ENCODE measurements at places on chromosomes 1 and 21.

DNA sequence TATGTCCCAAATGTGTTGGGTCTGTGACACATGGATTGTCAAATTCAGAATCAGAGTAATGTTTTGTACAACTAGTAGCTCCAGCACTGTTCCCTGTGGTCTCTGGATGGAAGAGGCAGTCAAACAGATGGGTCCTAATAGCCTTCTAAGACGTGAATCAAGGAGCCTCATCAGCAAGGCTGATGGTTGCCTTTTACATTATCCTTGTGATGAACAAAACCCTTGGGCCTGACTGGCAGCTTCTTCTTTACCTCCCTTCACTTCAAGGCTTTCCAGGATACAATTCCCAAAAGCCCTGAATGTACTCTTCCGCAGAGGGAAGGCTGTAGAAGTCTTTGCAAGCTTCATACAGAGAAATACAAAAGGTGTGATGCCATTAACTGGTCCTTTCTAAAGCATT lies 633.3 kb downstream of the USP25 start:
- no peak for DNase-seq

- DNase-seq, result no peak
These were observed 34.6 kb upstream of the PDE4B start for GRCh38 chr1:65758128-65758527.

GRCh38 chr1:91092503-91092902 lies 70.7 kb upstream of the ZNF644 start:
- no peak for DNase-seq

DNA sequence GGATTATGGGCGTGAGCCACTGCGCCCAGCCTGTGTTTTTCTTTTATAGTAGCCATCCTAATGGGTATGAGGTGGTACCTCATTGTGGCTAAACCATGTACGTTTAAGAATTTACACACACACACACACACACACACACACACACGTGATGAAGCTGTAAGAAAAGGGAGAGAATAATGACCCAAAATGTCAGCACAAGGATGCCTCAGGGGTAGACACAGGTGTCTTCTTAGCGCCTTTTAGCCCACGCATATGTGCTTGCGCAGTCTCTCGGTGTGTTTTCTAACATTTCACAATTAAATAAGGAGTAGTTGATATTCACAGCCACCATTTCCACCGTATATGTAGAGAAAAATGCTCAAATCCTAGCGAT lies 782 bp upstream of the PFKL start:
- DNase-seq, result no peak

DNA sequence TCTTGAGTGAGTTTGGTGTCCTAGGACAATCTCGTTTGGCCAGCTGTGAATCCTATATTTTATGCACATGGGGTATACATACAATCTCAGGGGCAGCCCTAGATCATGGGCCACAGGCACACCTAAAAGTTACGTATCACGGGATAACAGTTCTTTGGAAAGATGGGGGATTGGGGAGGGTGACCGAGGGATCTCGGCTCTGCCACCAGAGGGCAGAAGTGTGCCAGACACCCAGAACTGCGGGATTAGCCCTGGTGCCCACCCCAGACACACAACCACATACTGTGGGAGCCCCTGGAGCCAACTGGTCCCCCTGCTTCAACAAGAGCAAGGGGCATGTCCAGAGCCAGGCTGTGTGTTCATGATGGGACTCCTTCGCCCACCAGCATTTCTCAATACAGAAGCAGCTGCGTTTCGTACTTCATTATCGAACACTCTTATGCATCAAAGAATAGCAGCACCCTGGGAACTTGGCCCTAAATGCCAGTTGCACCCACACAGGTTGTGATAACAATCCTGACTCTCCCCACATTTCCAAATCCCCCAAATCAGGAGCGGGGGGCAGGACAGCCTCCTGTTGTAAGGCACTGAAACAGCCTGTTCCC lies 37.4 kb downstream of the TMCO4 start:
- no peak for DNase-seq

GRCh38 chr1:25442178-25442577 lies 11.5 kb downstream of the MACO1 start:
- no peak for DNase-seq

DNA sequence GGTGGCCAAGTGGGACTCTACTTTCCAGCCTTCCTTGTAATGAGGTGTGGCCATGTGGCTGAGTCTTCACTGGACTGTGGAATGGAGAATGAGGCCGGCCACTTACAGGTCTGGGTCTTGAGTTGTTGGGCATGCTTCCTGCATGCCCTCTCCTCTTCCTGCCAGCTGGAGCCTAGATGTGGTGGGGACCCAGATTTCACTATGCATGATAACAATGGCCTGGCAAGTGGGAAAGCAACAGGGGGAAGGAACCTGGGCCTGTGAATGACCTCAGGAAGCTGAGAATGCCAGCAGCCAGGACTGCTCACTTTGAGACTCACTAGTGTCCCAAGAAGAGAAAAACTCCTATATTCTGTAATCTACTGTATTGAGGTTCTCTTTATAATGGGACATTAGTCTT lies 8.5 kb upstream of the SLC26A9 start:
- DNase-seq, result no peak

GRCh38 chr1:12166834-12167492 lies at the start of gene TNFRSF1B:
TNFRSF1B (plus strand) TSS chr1:12166991; CDS start chr1:12167092, 101 bp downstream.
- peak; percentile 53 for DNase-seq

DNA sequence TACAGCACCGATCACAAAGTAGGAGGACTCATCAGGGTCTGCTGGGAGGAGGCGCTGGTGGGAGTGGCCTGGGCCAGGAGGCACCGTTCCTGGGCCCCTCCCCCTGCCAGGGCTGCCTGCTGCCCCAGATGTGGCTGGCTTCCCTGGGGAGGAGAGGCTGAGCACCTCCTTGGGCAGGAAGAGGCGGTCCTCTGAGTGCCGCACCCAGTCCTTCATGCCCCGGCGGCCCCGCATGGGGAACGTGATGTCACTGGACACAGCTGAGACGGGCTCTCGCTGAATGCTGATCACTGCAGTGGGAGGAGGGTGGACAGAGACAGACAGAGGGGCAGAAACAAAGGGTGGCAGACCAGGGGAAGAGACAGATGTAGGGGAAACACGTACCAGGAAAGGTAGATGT lies 24.8 kb downstream of the ADGRB2 start:
- DNase-seq, result no peak

DNA sequence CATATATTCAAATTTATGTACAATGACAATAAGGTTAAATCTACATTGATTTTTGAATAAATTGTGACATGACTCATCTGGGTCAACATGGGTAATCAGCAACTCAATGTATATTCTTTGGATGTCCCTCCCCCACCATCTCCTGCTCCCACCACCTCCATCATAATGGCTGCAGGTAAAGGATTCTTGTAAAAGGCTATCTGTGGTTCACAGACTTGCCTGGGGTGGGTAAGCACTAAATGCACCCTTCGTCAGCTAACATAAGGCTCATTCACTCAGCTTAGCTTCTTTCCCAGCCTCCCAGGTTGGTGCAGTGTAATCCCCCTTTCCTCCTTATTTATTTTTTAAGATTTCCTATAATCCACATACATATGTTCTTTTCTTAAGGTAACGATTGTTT lies 355.7 kb upstream of the DPYD start:
- no peak for DNase-seq

DNA sequence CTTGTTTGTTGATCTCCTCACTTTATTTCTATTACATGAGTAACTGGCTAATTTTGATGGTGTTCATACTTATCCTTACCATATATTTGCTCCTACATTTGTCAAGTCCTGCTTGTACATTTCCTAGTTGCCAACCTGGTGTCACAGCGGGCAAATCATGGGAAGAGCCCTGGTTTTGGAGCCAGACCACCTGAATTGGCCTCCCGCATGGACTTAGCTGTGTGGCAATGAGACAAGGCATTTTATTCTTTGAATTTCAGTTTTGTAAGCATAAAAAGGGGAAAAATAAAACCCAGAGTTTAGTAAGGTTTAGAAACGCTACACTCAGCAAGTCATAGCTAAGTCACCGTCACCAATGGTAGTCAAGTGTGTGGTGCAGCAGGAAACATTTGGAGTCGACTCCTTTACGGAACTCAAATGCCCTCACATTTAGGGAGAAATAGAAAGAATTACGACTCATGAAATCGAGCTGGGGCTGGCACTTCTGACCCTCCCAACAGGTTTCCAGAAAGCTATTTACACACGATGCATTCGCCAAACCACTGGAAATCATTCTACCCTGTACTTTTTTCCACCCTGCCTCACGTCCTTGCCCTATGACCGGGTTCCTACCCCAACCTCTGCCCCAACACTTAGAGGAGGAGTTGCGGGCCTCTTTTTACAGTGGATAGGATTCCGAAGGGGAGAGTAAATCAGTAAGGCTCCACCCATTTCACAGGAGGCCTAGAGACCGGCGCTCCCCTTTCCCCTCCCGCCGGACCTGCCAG lies 492 bp upstream of the PGM1 start:
- DNase-seq, result no peak

DNA sequence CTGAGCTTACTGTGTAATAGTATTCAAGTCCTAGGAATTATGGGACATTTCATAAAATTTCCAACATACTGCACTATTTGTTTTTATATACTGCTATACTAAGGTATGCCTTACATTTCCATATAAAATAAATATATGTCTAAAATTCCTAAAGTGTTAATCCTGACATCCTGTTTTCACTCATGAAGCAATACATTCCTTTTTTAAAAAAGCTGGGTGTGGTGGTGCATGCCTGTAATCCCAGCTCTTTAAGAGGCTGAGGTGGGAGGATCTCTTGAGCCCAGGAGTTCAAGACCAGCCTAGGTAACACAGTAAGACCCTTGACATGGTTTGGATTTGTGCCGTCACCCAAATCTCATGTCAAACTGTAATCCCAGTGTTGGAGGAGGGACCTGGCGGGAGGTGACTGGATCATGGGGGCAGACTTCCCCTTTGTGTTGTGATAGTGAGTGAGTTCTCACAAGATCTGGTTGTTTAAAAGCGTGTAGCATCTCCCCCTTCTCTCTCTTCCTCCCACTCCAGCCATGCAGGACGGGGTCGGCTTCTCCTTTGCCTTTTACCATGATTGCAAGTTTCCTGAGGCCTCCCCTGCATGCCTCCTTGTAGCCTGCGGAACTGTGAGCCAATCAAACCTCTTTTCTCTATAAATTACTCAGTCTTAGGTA lies 5.8 kb downstream of the CDC42BPA start:
- no peak for DNase-seq

DNA sequence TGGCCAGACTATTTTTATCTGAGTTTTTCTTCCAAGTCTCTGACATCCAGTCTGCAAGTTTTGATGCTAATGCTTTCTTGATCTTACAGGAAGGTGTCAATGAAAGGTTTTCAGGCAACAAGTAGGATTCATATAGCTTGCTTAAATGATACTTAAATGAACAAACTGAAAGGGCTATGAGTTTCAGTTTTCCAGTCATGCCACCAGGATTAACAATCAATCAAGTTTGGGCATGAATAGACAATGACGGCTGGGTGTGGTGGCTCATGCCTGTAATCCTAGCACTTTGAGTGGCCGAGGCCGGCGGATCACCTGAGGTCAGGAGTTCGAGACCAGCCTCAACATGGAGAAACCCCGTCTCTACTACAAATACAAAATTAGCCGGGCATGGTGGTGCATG lies 34.3 kb upstream of the SLC16A1 start:
- DNase-seq, result no peak

DNA sequence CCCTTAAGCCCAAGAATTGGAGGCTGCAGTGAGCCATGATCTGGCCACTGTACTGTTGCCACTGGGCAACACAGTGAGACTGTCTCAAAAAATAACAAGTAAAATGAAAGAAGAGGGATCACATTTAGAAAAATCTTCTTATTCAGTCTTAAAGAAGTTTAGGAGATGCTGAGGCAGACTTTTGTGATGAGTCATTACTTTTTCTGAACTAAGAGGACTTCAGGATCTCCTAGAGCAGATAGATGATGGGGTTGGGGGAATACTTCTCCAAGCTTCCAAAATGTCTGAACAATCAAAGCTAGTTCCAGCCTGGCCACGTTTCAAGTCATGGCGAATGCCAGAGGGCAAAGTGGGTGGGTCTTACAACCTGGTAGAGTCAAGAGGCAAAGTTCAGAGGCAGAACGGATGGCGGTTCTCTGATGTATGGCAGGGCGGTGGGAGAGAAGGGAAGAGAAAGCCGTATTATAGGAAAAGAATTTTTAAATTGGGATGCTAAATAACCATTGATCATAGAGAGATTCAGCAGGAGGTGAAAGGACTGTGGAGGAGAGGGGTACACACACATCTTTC lies 2.1 kb upstream of the CIART start:
- DNase-seq, result no peak

DNA sequence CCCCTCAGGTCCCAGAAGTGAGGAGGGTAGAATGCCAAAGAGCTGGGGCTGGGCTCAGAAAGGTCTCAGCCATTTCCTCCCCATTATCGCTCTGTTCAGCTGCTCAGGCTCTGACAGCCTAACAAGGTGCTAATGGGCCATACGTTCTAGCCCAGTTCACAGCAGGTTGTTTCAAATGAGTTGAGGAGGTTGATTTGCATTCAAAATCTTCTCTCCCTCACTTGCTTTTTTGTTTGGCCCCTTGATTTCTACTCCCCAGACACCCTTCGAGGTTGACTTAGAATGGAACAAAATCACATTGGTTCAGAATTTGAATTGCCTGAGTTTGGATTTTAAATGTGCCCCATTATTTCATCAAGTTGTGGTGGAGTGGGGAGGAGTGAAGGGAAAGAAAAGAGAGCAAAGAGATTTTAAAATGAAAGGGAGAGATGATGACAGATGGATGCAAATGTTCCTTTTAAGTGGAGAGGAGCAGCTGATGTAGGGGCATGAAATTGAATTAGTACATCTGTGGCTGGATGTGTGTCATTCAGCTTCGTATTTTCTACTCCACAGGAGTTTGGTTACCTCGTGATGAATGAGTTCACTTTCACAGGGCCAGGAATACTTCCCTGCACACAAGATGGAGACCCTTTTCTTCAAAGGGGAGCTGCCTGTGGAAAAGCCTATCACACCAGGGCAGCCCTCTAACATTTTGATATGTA lies 425.8 kb upstream of the CAMK1G start:
- no peak for DNase-seq

GRCh38 chr1:179124873-179125272 lies 43.0 kb downstream of the TOR3A start:
- no peak for DNase-seq

DNA sequence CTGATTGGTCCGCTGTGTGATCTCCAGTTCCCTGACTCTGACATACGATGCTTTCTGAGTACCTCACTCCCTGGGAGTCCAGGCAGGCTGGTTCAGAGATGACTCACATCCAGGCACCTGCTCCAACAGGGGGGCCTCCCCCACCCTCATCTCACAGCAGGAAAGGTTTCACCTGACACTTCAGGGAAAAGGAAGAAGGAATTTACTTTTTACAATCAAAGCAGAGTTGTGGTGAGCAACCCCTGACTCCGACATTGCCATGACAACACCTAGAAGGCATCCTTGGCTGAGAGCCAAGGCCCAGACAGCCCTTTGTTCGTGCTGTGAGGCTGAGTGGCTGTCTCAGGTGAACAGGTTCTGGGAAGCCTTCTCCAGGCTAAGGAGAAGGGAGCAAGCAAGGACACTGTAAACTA lies 164.6 kb upstream of the GJB5 start:
- no peak for DNase-seq

Measured in activated gamma-delta T cell (primary cell).